ENCODE measurements at places on chromosomes 5 and 9.

- no peak for DNase-seq
Measured at GRCh38 chr5:50300878-50301277, 140.2 kb downstream of the EMB start.

GRCh38 chr5:23028445-23029021, 175.4 kb upstream of the CDH12 start:
- no peak for DNase-seq

GRCh38 chr9:38039090-38039906, 29.7 kb downstream of the SHB start:
- DNase-seq = no peak

- no peak for DNase-seq
Measured at GRCh38 chr5:78779262-78779661, 130.7 kb upstream of the LHFPL2 start.

GRCh38 chr5:54229041-54229780, 81.2 kb downstream of the ARL15 start:
- DNase-seq = peak; percentile 9

DNA sequence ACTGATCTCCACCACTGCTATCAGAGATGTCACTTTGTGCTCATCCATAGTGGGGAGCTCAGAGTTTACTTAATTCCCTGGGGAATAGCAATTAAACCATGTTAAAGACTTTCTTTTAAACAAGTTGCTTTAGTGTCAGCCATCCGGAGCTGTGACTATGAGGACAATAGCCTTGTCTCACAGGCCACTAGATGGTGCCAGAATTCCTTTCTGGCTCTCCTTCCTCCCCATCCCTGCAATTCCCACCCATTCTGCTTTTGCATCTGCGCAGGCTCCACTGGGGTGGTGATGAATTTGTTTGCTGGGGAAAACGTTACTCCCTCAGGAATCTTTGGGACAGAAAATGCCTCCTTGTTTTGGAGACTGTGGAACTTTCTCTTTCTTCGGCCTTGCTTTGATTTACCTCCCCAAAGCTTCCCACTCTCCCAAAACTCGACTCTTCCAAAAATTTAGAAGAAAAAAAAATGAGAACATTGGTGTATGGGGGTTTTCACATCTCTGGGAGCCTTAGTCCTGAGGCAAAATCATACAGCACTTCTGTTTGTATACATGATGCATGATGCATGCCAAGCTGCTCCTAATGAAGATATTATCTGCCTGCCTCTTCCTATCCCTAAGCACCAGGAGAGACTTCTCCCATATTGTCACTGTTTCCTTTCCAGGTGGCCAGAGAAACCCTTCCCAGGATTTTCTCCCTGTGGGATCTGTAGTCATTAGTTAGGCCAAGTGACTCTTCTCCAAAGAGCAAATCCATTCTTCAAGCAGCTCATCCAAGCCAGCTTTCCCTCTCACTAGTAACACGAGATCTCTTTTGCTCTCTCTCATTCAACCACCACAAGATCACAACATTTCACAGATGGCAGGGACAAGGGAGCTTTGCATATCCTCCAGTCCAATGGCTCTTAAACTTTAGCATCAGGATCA, 466.1 kb downstream of the TLR4 start:
- peak; percentile 64 for DNase-seq
